Stimulated activated CD4-positive, alpha-beta T cell treated with anti-CD3 and anti-CD28 coated beads, Interleukin-15, amount 100 ng/mL, for 1 hour (primary cell): ENCODE measurements at places on chromosomes 7 and 10.

GRCh38 chr7:27143950-27144780 is 684 bp upstream of the HOXA5 start:
- no peak for DNase-seq

DNA sequence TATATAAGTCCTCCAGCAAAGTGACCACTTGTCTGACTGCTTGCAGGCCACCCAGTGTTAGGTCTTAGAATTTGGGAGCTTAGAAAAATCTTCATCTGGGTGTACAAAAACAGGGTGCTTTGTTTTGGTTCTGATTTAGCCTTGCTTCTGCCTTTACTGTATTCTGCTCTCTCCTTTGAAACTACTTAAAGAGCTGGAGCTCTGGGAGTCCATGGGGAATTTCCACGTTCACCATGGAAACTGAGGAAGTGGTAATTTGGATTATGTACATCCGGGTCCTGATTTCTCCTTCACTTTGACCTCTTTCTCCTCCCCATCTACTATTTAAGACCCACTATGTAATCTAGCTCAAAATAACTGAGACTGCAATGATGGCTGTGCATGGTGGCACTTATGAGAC is 103.0 kb downstream of the JAZF1 start:
- DNase-seq, result no peak

GRCh38 chr10:78935697-78936407 is 132.9 kb upstream of the ZMIZ1 start:
- DNase-seq, result no peak

GRCh38 chr7:122136639-122137245 is 7.3 kb downstream of the AASS start:
- DNase-seq, result no peak

DNA sequence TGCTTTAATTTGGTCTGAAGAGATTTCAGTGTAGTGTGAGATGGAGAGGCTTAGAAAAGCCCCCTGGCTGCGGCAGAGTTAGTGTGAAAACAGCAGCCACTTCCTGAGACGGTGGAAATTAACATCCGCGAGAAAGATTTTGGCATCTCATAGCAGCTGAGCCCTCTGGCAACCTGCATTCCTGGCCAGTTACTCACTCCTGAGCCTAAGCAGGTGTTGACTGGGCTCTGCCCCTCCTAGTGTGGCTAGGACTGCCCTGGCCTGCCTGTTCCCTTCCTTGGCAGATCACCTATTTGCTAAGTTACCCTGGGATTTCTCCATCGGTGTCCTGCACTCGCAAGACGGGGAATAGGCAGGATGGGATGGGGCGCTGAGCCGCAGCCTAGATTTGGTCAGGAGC is 57.6 kb upstream of the LMTK2 start:
- no peak for DNase-seq

DNA sequence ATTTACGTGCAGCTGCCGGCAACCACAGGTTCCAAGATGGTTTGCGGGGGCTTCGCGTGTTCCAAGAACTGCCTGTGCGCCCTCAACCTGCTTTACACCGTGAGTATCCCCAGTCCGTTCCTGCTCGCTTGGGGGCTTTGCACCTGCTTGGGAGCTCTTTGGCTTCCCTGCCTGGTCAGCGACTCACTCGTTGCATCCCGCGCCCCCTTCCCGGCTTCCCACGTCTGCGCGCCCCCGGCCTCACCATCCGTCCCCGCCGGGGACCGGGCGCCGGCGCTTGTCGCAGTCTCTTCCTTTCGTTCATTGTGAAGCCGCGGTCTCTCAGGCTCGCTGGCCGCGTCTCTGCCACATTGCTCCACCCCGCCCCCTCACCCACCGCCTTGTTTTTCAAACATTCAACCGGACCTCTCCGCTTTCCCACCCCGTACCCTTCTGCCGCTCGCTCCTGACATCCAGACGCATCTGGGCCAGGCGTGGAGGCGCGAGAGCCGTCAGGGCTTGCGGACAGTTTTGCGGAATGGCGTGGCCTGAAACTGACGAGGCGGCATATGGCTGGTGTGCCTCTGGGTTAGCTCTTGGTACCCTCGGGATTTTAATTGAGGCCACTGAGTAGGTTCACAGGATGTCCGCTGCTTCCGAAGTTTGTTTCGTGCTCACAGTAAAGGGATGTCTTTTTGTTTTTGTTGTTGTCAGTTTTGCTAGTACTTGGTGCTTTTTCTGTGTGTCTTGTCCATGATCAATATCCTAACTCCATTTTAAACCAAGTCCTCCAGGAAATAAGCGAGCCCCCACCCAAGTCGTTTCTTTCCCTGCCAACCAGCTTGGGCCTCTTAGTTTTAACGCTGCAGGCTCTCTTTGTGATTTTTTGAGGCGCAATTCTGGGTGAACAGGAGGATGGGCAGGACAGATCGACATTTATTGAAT is 639 bp downstream of the TSPAN13 start:
- DNase-seq, result no peak

DNA sequence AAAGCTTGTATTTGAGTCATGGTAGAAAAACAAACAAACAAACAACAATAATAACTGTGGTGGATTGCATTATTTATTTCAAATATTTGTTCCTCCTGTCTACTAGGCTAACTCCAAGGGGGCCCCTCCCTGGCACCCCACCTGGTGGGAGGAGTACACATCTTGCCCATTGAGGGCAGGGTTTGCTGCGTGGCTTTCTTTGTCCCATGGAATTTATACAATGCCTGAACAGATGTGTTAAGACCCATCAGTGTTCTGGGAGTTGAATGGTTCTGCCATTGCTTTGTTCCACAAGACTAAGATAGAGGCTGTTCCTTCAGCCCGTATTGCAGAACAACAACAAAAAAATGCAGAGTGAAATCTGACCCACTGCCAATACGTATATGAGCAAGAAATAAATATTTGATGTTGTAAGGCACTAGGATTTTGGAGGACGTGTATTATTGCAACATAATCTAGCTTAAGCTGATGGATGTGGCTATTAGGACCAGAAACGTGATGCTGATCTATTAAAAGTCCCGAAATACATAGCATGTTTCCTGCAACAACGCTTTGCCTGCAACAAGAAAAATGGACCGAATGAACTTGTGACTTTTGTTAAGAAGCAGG is 119.1 kb upstream of the JCAD start:
- DNase-seq, result no peak

DNA sequence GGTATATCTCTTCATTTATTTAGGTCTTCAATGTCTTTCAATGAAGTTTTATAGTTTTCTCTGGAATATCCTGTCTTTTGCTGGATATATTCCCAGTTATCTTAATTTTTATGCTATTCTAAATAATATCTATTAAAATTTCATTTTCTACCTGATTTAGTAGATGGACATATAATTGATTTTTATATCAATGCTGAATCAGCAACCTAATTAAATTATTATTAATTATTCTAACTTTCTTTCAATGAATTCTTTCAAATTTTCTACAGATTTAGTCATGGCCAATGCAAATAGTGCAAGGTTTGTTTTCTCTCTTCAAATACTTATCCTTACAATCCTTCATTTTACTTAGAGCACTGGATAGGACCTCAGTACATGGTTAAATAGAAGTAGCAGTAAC is 56.8 kb downstream of the DENND11 start:
- DNase-seq, result no peak

DNA sequence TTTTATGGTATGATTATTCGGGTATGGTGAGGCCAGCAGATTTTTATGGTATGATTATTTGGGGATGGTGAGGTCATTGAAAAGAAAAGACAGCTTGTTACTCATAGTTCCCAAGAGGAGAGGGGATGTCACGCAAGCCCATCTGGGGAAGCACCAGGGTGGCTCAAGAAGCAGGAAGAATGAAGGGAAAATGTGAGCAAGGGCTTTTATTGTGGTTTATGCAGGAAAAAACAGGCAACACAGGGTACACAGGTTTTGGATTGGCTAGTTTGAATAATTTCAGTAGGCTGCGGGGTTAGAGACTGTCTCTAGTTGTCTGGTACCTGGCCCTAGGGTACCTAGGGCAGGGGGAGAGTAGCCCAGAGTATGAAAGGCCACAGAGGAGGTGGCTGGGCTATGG is 26.8 kb upstream of the DGKI start:
- no peak for DNase-seq

DNA sequence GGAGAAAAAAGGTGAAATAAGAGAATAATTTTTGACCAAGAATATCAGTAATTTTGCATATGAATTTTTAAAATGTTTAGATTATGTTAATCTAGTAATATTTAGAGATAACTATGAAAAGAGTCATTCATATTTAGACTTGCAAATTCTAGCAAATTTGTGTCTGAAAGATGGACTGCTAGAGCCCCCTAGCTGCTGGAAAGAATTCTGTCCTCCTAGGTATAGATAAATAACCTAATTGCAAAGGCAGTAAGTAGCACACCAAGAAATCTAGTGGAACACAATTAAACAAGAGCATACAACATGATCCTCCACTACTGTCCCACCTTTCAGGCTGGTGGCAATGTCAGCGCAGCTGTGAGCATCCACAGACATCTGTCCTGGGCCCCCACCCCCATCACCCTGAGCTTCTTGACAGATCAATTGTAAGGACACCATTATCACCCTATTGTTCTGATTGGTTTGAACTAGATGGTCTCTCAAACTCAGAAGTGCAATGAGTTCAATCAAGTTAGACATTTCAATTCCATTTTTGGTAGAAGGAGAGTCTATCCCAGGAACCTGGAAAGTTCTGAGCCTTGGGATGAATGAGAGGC is 15.0 kb upstream of the GFRA1 start:
- DNase-seq, result no peak

- DNase-seq, result no peak
Measured at GRCh38 chr10:16952610-16953009, 135.4 kb upstream of the RSU1 start.

GRCh38 chr7:102055181-102055976 is 231.3 kb upstream of the SH2B2 start:
- DNase-seq, result no peak

GRCh38 chr7:143295870-143296269 is 7.7 kb downstream of the CASP2 start:
- DNase-seq, result no peak

DNA sequence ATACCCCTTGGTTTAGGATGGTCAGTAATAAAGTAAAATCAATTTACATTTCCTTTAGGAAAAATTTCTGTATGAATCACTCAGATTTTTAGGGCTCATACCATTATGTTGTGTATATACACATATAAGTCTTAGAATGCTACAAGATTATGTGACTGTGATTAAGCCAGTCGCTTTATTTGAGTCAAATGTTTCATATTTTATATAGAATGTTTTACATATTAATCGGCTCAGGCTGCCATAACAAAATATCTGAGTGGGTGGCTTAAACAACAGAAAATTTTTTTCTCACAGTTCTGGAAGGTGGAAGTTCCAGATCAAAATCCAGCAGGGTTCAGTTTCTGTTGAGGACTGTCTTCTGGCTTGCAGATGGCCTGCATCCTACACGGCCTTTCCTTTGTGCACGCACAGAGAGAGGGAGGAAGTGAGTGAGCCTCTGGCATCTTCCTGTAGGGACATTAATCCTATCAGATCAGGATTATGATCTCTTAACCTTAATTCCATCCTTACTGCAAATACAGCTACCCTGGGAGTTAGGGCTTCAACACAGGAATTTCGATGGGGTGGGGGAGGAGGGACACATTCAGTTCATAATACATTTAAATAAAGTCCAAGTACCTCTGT is 198.0 kb downstream of the PHF14 start:
- DNase-seq, result no peak

GRCh38 chr10:132129431-132129830 is 57.3 kb upstream of the DPYSL4 start:
- no peak for DNase-seq

GRCh38 chr7:137933270-137934017 is 68.4 kb downstream of the CREB3L2 start:
- DNase-seq, result no peak

DNA sequence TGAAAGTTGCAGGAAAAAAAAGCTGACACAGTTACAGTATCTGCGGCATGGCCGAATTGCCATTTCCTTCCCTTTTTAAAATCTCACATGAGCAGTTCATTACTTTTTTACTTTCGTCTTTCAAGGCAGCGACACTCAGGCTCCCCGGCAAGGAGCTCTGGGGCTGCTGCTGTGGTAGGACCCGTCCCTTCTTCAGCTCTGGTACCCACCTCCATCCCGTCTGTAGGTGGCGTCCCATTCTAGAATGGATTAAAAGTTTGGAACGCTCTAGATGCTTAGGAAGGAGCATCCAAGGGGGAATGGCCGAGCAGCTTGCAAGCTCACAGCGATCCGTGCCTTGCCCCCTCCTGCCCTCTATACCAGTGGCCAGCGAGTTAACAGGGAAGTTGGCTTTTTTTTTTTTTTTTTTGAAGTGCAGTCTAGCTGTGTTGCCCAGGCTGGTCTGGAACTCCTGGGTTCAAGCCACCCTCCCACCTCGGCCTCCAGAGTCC is 22.8 kb upstream of the TTYH3 start:
- DNase-seq, result no peak

DNA sequence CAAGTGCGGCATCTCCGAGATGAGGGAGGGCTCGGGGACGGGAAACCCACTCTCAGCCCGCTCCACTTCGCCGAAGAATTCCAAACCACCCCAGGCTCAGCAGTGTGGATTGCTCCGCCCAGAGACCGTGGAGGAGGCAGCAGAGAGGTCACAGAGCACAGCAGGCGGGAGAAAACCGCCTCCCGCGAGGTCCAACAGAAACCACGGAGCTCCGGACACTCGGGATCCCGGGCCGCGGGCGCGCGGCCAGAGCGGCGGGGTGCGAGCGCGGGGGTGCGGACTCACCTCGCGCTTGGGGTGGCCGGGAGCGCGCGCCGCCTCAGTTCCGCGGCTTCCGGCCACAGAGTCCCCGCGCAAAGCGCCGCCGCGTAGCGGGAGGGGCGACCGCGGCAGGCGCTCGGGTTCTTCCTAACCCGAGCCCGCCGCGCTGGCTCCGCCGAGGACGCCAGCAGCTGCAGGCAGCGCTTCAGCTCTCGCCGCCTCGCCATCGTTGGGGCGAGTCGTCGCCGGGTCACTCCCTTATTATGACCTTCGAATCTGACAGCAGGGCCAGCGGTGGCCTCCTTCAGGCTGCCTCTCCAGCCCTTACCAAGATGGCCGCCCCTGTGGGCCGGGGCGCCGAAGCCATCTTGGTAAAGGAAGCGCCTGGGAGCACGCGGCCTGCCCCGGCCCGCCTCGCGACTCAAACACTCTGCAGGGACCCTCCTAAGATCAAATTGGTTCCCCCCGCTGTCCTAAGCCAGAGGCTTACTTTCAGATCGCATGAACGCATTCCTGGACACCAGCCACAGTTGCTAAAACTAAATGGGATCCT is at the start of gene NAPEPLD:
Gene NAPEPLD (minus strand): TSS at position 106 of the 814 bp plus-strand sequence. CDS start 20,323 bp downstream, outside the sequence.
- DNase-seq, result peak; percentile 53
